ENCODE measurements at places on chromosomes 4 and X.

DNA sequence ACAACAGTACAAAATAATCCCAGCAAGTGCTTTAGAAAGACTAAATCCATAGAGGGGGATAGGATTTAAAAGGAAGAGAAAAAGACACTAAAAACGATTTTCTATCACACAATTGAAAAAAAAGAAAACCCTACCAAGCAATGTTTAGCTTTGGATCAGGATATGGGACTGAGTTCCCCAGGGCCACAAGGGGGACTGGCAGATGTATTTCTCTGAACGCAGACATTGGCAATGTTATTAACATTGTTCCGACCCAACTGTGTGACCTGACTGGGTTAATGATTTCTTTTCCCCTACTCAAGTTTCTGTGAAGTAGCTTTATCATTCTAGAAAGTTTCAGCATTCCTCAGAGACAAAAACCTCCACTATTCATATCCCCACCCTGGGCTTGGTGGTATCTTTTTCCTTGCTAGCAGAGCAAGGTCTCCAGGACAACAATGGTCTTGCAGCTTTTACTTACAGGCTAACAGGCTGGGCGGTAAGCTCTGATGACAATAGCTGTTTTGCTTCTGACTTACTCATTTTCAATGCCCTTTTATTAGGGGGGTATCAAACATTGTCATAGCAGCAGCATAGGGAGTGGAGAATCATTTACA, 25.8 kb downstream of the SLC7A11 start:
- DNase-seq = no peak

DNA sequence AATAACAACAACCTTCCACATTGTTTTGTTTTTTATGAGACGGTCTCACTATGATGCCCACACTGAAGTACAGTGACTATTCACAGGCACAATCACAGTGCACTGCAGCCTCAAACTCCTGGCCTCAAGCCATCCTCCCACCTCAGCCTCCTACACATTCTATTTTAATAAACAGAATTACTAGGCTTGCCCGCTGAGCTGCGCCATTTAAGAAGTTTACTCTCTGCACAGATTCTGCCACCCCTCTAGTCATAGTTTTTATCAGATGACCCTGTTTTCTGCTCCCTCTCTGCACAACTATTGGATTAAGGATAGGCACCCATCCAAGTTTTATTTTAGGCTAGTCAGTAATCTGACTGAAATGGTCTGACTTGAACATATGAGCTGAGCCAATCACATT, 11.3 kb upstream of the COX18 start:
- no peak for DNase-seq

GRCh38 chr4:10963958-10964703, 279.6 kb upstream of the CLNK start:
- no peak for DNase-seq

GRCh38 chrX:65035446-65035770, 59.2 kb upstream of the ZC4H2 start:
- DNase-seq = no peak
